ENCODE measurements at places on chromosomes 11 and 22.
A peak's percentile ranks its signal among the peaks of the same experiment; 100 is the strongest.

DNA sequence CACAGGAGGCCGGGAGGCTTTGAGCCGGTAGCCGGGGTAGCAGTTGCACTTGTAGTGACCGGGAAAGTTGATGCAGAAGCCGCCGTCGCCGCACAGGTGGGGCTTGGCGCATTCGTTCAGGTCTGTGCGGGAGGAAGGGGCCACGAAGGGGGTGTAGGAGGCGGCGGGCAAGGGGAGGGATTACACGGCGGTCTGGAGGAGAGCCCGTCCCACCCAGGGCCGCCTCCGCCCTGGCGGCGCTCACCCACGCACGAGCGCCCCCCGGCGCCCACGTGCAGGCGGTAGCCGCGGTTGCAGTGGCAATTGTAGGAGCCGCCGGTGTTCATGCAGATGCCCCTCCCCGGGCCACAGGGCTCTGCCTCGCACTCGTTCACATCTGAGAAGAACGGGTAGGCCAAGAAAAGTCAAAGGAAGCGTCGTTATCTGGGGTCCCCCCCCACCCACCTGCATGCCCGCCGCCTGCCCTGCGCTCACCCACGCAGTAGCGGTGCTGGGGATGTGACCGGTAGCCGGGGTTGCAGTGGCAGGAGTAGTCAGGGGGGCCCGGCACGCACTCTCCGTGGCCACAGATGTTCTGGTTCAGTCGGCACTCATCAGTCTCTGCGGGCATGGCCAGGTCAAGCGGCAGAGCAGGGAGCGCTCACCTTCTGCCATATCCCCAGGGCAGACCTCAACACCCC, 10.6 kb downstream of the LTBP3 start:
- DNase-seq = no peak

GRCh38 chr11:78651923-78652842, 77.5 kb upstream of the NARS2 start:
- DNase-seq = no peak

DNA sequence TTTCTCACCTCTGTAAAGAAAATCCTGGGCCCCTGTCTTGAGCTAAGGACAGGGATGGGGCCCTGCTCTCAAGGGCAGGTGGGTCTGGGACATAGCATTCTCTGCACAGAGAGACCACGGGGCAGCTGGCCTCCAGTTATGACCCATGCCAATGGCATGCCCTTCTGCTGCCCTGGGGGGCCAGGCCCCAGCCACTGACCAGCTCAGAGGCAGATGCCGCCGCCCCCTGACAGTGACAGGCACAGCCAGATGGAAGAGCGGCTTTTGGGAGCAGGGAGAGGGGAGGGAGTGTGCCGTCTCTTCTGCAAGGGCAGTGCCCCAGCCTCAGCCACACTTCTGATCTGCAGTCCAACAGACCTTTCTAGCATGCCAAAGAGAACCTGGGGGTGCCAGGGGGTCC, 114.8 kb upstream of the NAV2 start:
- DNase-seq = no peak

DNA sequence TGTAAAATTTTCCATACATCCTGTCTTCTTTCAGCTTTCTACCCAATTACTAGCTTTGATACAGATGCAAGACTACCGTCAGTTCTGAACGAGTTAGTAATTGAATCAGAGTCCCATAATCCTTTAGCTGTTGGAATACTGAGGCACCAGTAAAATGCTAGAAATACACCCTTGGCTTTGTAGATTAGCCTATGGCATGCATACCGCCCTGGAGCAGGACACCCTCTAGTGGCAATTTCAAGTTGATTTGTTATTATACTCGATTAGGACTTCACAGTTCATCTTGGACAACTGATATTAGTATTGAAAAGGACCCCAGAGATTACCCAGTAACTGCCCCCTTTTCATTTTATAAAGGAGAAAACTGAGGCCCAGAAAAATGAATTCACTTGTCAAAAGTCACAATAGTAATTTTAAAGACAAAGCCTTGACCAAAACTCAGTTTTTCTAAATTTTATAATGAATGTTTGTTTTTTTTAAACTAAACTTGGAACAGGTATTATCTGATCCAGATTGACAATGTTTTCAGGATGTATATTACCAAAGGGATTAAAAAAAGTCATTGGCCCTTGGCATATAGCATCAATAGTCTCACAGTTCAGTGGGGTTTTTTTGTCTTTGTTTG, 72.6 kb downstream of the HIPK3 start:
- DNase-seq = peak; percentile 47

DNA sequence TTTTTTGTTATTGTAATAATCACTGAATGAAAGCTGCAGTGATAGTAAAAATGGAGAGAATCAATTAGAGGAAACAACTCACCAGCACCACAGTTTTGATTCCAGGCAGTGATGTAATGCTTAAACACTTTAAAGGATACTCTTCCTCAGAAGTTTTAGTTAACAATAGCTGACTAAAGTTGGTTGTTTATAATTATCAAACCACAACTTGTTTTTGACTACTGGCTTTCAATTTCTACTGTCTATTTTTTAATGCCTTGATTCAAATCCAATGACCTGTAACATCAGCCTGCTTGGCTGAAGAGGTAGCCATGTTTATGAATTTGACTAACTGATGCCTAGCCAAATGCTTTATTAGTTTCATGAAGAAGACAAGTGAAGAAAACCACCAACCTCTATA, 18.2 kb upstream of the CASP12 start:
- no peak for DNase-seq

DNA sequence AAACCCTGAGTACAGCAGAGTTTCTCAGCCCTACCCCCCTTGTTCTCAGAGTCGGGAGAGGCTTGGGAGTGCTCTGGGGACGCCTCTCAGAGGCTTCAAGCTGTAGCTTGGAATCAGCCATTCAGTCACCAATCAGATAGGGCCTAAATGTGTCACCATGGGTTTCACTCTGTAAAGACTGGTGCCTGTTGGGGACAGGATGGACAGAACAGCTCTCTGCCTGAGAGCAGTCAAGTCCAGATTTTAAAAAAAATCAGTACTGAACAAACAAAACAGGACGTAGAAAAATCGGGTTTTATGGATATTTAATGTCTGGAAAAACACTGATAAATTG, 1.3 kb downstream of the FADD start:
- DNase-seq = no peak

DNA sequence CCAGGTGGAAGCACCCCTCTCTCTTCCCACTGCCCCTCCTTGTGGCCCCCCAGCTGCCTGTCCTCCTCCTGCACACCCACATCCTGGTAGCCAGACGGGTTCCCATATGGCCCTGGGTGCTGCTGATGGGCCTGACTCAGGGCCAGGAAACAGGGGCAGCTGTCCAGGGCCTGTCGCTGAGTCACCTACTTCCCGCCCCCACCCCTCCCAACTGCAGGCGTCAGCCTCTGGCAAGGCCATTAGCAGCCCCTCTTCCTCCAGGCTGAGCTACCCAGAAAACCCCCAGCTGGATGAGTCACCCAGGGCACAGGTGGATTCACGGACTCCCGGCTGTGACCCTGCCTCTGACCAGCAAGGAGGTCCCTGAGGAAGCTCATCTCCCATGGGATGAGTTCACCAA, 6.9 kb upstream of the GAL start:
- DNase-seq = peak; percentile 29

GRCh38 chr11:61021661-61022212, 50.3 kb downstream of the CD6 start:
- DNase-seq = no peak

DNA sequence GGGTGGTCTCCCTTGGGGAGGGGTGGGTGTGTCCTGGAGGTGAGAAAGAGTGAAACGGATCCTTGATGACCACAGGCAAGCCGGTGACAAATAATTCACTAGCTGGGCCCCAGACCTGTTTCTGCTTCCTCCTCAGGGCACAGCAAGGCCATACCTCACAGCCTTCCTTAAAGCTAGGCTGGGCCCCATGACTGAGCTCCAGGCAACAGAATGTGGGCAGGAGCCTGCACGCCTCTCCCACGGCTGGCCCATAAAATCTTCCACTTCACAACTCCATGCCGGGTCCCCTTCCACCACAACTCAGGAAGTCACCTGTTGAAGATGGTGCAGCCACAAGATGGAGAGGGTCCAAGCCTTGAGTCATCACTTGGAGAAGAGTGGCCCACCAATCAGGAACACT, 23.9 kb downstream of the SLC22A12 start:
- no peak for DNase-seq

DNA sequence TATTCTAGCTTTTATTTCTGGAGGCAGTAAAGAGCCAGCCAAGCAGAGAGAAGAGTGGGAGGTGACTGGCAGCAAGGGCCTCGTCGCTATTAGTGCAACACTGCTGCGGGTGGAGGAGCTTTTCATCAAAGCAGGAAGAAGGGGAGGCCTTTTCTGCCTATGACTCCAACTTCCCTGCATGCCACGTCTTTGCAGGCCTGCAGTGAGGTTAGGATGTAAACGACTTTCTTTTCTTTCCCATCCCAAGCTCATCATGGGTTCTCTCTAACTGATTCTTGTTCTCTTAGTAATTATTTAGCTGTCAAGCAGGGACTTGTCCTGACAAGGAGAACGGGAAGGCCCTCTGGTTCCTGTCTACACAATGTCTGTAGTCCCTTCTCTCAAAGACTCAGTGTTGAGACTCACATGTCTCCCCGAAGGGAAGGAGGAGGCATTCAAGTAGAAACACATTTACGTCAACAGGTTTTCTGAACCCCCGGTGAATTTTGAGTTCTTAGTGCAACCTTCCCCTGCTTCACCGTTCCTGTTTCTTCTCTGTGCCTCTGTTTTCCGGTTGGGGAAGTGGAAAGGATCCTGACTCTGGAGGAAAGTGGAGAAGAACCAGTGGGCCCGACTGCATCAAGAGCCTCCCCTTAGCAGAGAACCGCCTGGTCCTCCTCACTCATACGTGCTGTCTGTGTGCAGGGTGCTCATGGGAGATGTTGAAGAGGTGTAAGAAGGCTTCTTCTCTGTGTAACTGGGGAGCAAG, 56.9 kb downstream of the PACS1 start:
- no peak for DNase-seq

DNA sequence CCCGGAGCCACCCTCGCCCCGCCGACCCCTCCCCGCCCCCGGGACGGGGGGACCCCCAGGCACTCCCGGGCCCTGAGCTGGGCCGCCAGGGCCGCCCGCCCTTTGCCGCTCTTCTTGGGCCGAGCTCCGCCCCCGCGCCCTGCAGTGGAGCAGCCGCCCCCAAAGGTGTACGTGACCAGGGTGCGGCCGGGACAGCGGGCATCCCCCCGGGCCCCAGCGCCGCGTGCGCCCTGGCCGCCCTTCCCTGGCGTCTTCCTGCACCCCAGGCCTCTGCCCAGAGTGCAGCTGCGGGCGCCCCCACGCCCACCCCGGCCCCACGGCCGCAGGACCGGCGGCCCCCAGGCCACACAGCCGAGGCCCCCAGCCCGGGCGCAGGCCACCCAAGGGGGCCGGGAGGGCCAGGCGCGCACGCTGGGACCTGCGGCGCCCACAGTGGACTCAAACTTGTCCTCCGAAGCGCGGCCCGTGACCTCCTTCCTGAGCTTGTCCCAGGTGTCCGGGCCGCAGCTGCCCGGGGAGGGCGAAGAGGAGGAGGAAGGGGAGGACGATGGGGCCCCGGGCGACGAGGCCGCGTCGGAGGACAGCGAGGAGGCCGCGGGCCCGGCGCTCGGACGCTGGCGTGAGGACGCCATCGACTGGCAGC, 7.4 kb downstream of the B4GALNT4 start:
- DNase-seq = no peak

- DNase-seq = no peak
These were observed 781 bp downstream of the SIDT2 start for GRCh38 chr11:117179048-117179999.

- DNase-seq = no peak
These were observed 98.5 kb downstream of the TMEM135 start for GRCh38 chr11:87136236-87136635.

DNA sequence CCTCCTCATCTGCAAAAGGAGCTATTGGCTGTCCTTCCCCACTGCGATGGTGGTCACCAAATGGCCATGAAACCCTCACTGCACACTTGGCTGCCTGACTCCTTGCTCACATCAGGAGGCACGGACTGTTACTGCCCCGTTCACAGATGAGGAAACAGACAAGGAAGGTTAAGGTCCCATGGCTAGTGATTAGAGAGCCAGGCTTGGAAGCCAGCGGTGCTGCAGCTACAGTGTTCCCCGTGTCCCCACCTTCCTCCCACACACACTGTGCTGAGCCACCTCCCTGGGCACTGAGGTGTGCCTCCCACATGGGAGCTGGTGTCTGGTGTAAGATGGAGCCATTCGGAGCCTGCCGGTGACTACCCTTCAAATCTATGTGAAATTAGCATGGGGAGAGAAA, 2.6 kb downstream of the ARHGAP8 start:
- no peak for DNase-seq

- DNase-seq = no peak
These were observed 739.8 kb downstream of the OPCML start for GRCh38 chr11:132792341-132793140.

DNA sequence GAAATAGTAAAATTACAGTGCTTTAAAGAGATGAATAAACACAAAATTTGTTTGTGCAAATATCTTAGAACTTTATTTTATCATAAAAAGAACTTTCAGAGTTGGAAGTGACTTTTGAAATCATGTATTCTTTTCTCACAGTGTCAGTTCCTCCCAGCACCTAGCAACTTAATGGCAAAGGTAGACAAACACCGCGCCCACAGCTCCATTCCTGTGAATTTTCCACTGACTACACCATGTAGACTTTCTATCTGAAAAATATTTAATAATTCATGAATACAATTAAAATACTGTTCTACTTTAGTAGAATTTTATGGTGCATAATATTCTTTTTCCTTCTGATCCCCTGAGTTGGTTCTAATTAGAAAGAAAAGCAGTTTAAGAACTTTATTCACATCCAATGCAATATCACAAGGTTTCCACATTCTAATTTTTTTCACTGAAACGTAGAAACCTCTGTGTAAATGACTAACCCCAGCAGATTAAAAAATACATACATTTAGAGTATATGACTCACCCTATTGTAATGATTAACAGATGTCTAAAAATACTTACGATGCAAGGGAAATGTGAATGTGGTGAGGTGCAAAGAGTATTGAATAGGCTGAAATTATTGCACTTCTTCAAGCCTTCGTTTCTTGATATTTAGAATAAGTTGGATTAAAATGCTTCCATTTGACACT, 218.2 kb upstream of the CCDC179 start:
- DNase-seq = no peak

- DNase-seq = no peak
These were observed 16.1 kb downstream of the MICAL2 start for GRCh38 chr11:12126344-12127019.

GRCh38 chr11:14881576-14882193, 10.3 kb downstream of the CYP2R1 start:
- DNase-seq = no peak

- DNase-seq = no peak
These were observed 1565.5 kb upstream of the RAG2 start for GRCh38 chr11:38163526-38163925.

DNA sequence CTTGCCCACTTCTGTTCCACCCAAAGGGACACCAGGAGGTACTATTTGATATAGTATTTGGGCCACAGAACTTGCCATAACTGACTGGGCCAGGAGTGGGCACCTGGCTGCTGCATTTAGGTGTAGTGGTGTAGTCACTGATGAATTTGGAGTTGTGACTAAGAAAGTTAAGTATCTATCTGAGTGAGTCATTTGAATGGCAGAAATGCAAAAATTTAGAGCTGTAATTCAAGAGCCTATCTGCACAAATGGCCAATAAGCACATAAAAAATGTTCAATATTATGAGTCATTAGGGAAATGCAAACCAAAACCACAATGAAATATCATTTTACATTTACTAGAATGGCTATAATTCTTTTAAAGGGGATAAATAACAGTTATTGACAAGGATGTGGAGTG, 14.7 kb downstream of the GLYATL2 start:
- no peak for DNase-seq
